Stimulated activated CD8-positive, alpha-beta memory T cell treated with anti-CD3 and anti-CD28 coated beads, Interleukin-2, amount 100 ng/mL, for 1 hour (primary cell): ENCODE measurements at places on chromosomes 3 and 15.

- no peak for DNase-seq
Measured at GRCh38 chr15:93583968-93584367, 495.0 kb upstream of the RGMA start.

DNA sequence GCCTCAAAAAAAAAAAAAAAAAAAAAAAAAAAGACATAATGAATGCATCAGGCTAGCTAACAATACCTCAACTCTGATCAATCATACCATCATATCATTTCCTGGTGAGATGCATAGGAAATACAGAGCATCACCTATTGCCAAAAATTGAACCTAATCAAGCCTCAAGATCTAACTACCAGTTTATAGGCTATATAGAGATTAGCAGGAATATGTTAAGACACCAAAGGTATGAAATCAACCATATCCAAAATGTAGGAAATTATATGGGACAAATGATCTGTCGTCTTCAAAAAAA, 387 bp upstream of the VPS33B start:
- DNase-seq: no peak

GRCh38 chr3:99809565-99809964, 8.1 kb upstream of the CMSS1 start:
- DNase-seq: no peak

- DNase-seq: no peak
Measured at GRCh38 chr15:70557521-70558258, 205.7 kb downstream of the UACA start.

DNA sequence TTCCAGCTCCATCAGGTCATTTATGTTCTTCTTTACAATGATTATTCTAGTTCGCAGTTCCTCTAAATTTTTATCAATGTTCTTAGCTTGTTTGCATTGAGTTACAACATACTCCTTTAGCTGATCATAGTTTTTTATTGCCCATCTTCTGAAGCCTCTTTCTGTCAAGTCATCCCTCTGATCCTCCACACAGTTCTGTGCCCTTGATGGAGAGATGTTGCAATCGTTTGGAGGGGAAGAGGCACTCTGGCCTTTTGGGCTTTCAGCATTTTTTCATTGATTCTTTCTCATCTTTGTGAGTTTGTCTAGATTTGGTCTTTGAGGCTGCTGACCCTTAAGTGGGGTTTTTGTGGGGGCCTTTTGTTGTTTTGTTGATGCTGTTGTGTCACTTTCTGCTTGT, 234.6 kb upstream of the CBLB start:
- no peak for DNase-seq

- no peak for DNase-seq
Measured at GRCh38 chr15:88266170-88266569, 9.6 kb upstream of the NTRK3 start.

DNA sequence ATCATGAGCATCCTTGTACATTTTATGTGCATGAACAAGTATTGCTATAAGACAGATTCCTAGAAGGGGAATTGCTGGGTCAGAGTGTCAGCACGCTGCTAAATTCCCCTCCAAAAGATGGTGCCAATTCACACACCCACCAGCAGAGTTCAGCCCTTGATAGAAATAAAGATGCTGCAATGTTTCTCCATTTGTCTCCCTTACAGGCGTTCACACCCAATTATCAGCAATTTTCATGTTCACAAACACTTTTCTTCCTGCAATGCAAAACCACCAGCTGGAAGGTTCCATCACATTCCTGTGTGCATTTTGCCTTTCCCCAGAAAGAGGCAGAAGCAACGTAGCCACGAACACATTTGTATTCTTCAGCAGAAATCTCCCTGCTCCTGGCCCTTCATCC, 3.3 kb upstream of the TAMM41 start:
- no peak for DNase-seq

DNA sequence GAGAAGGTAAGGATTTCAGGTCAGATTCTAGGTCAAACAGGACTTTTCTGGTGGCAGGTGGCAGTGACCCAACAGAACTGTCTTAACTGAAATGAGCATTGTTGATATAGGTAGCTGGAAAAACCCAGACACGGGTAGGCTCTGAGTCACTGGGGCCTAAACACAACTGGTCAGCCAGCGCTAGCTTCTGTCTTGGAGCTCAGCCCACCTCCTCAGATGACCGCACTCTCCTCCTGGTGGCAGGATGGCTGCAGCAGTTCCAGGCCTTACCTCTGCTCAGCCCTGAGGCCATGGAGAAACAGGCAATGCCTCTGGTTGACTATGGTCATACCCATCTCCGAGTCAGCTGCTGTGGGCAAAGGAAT, 61.1 kb upstream of the GATA2 start:
- no peak for DNase-seq

DNA sequence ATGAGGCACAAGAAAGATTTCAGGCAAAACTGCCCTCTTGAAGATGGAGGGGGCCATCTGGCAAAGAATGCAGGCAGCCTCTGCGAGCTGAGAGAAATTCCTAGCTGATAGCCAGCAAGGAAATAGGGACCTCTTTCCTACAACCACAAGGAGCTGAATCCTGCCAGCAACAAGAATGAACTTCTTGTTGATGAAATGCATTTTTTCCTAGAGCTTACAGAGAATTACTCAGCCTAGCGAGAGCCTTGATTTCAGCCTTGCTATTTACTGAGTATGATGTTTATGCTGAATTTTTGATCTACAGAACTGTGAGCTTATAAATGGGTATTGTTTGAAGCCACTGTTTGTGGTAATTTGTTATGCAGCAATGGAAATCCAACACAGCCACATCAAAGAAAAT, 148.5 kb upstream of the NAALADL2 start:
- DNase-seq: no peak

DNA sequence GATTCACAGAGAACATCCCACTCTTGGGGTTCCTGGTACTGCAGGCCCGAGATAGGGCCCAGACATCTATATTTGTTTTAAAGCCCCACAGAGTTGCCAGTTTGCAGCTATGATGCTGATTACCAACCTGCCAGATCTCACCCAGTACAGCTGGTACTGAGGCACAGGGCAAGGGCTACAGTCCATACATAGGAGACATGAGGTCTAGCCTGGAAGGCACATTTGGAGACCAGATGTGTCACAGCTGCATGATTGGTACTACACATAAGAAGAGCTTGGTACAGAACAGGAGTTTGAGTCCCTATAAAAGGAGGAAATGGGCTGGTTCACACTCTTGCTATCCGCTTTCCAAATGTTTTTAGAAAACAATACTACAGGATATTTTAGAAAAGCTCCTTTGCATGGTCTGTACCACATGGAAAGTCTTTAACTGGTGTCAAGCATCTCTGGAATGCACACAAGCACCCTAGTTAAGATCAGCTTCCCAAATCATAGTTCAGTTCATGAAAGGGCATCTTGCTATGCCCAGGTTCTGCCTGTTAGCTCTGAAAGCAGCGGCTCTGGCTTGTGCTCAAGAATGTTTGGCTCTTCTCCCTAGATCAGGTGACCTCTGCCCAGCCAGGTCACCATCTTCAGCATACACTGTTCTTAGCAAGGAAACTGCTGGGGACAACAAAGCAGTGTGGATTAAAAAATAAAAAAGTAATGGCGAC, 20.6 kb downstream of the MTMR14 start:
- DNase-seq: no peak

GRCh38 chr3:20352546-20353179, 166.7 kb upstream of the SGO1 start:
- DNase-seq: no peak

GRCh38 chr15:41877631-41878354, 16.1 kb downstream of the SPTBN5 start:
- DNase-seq: no peak

DNA sequence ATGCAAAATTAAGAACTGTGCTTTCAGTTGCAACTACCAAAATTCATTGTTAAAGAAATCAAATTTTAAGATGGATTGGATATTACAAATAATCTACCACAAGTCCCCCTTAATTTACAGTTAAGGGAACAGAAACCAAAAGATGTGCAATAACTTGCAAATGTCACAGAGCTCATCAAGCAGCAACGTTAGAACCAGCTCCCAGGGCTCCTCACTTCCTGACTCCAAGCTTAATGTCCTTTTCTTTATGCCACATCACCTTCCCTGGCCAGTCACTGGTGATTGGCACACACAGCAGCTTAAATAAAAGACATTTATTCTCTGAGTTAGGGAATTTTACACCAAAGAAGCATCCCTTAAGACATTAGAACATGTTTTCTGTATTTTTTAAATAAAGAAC, 159.7 kb downstream of the RSL24D1 start:
- no peak for DNase-seq

- no peak for DNase-seq
Measured at GRCh38 chr15:64137226-64137833, 14.2 kb upstream of the SNX22 start.

DNA sequence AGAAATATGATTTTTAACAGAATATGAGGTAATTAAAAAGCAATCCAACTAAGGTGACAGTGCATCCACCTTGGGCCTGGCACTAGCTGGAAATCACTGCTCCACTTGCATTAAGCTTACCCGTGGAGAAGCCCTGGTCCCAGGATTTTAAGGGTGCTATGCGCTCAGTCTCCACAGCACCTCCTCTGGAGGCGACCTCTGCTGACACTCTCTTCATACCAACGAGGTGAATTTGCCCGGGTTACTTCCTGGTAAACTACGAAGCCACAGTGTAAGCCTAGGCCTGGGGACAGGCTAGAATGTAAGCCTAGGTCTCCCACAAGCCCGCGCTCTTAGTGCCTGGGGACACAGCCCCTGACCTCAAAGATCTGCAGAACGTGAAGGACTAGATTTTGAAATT, 793 bp downstream of the APOD start:
- DNase-seq: no peak

DNA sequence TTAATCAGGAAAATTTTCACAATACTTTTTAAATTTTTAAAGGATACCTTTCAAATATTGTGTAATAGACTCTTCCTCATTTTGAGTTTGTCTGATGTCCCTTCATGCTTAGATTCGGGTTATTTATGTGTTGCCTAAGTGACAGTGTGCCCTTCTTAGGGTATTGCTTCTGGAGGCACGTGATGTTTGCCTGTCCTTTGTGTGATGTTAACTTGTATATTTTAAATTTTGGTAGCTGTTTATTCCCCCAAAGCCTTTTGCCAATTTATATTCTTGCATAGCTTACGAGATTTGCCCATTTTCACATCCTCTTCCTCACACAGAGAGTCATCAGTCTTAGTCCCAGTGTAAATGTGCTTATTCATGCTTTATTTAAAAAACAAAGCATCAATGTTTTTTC, 433.1 kb downstream of the EPHB1 start:
- no peak for DNase-seq

GRCh38 chr15:74264081-74264501, 28.0 kb downstream of the CCDC33 start:
- no peak for DNase-seq

GRCh38 chr3:11846281-11847266, at the start of gene TAMM41:
Gene TAMM41 (minus strand): TSS chr3:11846885. CDS start chr3:11846636, 249 bp downstream.
- peak; percentile 77 for DNase-seq

- DNase-seq: no peak
Measured at GRCh38 chr3:67650084-67650483, 4.3 kb downstream of the SUCLG2 start.

DNA sequence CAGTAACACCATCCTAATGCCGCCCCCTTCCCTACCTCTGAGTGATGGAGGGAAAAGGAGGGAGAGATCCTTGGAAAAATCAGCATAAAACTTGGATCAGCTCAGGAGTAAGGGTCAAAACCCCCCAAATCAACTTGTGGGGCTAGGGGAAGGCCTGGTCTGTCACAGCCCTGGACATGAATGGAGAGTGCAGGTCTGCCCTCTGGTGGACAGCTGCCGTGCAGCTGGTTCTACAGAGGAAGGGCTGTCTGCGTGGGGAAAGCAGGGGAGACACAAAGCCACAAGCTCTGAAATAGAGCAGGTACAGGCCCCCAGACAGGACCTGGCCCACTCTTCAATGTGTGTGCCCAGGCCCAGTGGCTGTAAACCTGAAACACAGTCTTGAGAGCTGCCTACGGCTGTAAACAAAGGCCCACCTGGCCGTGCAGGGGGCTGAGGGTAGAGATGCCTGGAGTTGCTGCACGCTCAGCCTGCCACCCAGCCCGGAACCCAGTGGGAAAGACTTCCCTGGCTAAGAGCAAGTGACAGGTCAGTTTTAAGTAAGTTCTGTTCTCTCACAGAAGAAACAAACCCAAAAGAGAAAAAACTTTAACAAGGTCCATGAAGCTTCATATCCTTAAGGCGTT, 16.4 kb downstream of the CLK3 start:
- peak; percentile 33 for DNase-seq

GRCh38 chr15:60797444-60798040, 318.6 kb upstream of the ICE2 start:
- DNase-seq: no peak

GRCh38 chr3:50572158-50572557, 2.8 kb downstream of the HEMK1 start:
- peak; percentile 67 for DNase-seq

DNA sequence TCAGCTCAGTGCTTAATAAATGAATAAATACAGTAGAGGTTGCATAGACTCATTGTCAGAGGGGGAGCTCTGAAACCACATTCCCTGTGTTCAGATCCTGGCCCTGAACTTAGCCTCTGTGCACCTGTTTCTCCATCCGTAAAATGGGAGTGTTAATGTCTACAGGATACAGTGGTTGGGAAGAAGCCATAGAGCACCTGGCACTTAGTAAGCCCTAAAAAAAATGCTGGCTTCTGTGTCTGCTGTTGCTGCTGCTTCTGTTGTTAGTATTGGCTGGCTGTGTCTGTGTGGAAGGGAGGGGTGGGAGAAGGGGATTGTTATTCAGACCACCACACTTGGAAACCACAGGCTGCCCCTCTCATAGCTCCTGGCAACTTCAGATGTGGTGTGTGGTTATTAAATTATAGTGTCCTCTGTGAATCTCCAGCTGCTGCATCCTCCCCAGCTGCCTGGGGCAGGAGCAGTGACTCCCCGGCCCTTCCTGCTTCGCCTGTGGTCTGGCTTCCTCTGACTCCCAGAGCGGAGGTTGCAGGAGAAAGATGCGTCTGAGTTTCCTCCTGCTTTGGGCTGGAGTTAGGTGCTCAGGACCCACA, 31.0 kb downstream of the FGD5 start:
- no peak for DNase-seq

GRCh38 chr3:15216501-15216900, 10.5 kb downstream of the CAPN7 start:
- DNase-seq: no peak

GRCh38 chr15:62940755-62941361, 101.7 kb upstream of the TPM1 start:
- DNase-seq: no peak

DNA sequence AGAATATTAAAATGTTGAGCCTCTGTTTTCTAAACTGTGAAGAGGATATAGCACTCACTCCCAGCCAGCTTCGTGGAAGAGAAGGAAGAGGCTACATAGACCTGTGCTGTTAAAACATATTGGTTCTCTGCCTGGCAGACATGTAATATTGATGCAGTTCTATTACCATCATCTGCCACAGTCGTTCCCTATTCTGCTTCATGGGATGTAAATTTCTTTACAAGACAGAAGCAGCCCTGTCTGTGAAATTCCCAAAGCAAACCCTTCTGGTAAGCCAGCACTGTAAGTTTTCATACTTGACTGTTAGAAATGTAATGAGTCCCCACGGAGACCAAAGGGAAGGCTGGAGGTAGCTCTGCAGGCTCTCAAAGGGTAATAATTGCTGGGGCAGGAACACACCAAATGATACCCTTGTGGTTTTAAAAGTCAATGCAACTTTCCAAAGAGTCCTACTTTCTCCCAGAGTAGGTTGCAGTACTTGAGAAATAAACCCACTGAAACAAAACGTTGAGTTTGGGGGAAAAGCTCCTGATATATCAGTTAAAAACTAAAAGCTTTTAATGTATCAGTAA, 129.9 kb upstream of the HES1 start:
- DNase-seq: no peak
